ENCODE measurements at places on chromosomes 6 and 20.

DNA sequence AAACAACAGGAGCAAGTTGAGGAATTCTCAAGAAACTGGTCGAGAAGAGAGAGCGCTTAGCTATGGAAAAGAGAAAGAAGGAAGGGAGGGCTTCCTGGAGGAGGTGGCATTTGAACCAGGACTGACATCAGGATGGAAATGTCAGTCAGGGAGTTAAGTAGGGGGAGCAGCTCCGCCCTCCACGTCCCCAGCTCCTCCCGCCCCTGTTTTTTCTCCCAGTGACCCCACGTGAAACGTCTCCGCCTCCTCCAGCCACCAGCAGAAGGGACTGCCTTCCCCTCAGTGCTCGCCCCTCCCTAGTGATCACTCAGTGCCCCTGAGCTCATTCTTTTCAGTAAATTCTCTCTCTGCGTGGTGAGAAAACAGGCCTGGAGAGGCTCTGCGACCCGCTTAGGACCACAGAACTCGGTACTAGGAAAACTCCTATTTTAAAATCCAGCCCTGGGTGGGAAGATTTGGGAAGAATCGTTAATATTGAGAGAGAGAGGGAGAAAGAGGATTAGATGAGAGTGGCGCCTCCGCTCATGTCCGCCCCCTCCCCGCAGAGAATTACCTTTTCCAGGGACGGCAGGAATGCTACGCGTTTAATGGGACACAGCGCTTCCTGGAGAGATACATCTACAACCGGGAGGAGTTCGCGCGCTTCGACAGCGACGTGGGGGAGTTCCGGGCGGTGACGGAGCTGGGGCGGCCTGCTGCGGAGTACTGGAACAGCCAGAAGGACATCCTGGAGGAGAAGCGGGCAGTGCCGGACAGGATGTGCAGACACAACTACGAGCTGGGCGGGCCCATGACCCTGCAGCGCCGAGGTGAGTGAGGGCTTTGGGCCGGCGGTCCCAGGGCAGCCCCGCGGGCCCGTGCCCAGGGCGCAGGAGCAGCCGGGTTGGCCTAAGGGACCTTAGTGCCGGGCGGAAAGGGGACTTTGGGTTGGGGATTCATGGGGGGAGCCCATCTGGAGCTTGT lies 4.6 kb downstream of the HLA-DPB1 start:
- peak; percentile 35 for DNase-seq
- H3K36me3 ChIP-seq, result peaks cover 7% of the 10 kb centered on the region
- H3K27ac ChIP-seq, result peak overlapping the region; percentile 75
- H3K4me3 ChIP-seq, result peak overlapping the region; percentile 76
- peaks cover 14% of the 10 kb centered on the region for H3K4me1 ChIP-seq

- no peak for DNase-seq
- H3K27ac ChIP-seq, result no peak overlapping the region
- H3K27me3 ChIP-seq, result no peaks in the 10 kb centered on the region
- peaks cover 12% of the 10 kb centered on the region for H3K36me3 ChIP-seq
These were observed 28.9 kb downstream of the PREP start for GRCh38 chr6:105374010-105374420.

DNA sequence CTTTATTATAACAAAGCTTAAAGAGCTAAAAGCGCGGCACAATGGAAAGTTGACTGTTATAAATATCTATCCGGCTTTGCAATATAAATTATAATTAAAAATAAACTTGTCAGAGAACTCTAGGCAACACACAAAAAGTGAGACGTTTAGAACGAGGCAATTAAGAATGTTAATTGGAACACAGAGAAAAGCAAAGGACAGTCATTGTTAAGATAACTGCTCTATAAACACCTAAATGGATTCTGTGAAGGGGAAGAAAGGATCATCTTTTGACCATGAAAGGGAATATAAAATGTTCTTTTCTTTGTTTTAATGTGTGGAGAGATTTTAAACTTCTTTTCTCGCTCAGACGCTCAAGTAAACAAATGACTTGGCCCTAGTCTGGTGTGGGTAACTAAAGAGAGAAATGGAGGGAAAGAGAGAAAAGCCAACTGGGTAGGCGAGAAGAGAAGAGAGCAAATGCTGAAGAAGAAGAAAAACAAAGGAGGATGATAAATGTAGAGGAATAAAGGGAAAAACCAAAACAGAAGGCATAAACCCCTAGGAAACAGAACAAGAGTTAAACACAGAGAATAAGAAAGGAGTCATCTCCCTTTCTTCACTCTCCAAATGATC lies 9.3 kb upstream of the SALL4 start:
- H3K36me3 ChIP-seq, result no peaks in the 10 kb centered on the region
- no peaks in the 10 kb centered on the region for H3K4me1 ChIP-seq
- no peak overlapping the region for H3K27ac ChIP-seq
- H3K4me3 ChIP-seq, result no peak overlapping the region
- DNase-seq, result no peak

DNA sequence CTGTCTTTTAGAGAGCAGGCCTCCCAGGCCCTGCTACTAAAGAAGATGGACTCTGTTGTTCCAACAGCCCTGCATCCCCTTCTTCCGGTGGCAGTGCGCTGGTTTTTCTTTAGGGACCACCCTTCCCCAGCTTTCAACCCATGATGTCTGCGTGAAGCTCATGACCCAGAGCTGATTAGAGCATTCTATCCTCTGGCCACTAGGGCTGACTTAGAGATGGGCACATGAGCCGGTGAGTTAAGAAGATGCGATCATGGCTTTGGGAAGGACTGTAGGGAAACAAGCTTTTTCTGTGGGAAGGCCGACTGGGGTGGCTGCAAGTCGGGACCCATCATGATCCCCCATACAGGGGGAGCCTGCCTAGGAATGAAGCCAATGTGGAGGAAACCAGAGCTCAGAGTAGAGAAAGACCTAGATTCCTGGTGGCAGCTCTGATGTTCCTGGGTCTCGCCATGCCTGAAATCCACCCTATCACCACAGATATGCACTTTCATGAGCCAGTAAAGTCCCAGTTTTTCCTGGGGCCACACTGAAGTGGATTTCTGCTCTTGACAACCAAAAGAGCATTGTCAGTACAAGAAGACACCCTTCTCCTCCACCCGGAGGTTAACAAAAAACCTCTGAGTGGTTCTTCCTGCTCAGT lies 29.1 kb upstream of the STX16 start:
- DNase-seq, result no peak
- no peak overlapping the region for H3K27ac ChIP-seq
- H3K4me3 ChIP-seq, result no peak overlapping the region
- H3K36me3 ChIP-seq, result no peaks in the 10 kb centered on the region

DNA sequence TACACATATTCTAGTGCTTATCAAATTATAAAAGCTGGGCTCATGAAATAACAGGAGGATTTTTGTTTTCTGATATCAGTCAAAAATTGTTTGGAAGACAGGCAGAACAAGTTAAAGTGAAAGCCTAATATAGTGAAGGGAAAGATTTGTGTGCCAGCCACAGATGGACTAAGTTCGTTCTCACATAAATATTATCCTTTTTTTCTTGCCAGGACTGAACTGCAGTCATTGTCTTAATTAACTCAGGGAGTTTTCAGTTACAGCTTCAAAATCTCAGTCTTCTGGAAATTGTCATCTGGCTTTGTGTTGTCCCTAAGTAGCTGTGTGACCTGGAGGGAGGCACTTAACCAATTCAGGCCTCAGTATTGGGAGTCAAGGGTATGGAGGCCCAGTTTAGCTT lies 40.7 kb downstream of the PLCB4 start:
- no peaks in the 10 kb centered on the region for H3K27me3 ChIP-seq
- no peaks in the 10 kb centered on the region for H3K36me3 ChIP-seq
- H3K4me3 ChIP-seq, result no peak overlapping the region
- no peak for DNase-seq
- H3K27ac ChIP-seq, result no peak overlapping the region

DNA sequence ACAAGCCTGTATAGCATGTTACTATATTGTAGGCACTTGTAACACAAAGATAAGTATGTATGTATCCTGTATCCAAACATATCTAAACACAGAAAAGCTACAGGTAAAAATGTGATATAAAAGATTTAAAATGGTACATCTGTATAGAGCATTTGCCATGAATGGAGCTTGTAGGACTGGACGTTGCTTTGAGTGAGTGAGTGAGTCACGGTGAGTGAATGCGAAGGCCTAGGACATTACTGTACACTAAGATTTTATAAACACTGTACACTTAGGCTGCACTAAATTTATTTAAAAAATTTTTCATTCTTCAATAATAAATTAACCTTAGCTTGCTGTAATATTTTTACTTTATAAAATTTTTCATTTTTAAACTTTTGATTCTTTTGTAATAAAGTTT lies 136.9 kb downstream of the NKAIN2 start:
- DNase-seq, result no peak
- H3K36me3 ChIP-seq, result no peaks in the 10 kb centered on the region
- H3K27me3 ChIP-seq, result no peaks in the 10 kb centered on the region
- no peak overlapping the region for H3K27ac ChIP-seq

DNA sequence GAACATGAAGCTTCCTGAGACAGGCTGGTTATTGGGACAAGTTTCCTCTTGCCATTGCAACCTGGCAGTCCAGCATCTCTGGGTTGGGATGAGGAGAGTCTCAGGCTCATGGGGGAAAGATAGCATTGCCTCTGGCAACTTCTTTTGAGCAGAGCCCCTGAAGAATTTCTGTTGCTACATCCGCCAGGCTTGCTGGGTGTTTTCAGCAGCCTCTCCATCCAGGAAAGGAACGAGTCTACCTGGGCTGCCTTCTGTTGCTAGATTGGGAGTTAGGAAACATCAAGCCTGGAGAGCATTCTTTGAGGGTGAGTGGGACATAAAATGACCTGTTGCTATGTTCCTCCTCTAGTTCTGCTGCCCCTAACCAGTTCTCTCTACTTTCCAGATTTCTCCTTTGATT lies 313.5 kb downstream of the RFPL4B start:
- H3K27me3 ChIP-seq, result no peaks in the 10 kb centered on the region
- no peak overlapping the region for H3K4me3 ChIP-seq
- H3K4me1 ChIP-seq, result no peaks in the 10 kb centered on the region
- no peaks in the 10 kb centered on the region for H3K36me3 ChIP-seq
- no peak overlapping the region for H3K27ac ChIP-seq

GRCh38 chr20:17822540-17823408 lies 123.0 kb downstream of the BANF2 start:
- H3K4me1 ChIP-seq, result no peaks in the 10 kb centered on the region
- H3K27me3 ChIP-seq, result no peaks in the 10 kb centered on the region
- H3K27ac ChIP-seq, result no peak overlapping the region
- no peaks in the 10 kb centered on the region for H3K36me3 ChIP-seq
- DNase-seq, result no peak
- no peak overlapping the region for H3K4me3 ChIP-seq

DNA sequence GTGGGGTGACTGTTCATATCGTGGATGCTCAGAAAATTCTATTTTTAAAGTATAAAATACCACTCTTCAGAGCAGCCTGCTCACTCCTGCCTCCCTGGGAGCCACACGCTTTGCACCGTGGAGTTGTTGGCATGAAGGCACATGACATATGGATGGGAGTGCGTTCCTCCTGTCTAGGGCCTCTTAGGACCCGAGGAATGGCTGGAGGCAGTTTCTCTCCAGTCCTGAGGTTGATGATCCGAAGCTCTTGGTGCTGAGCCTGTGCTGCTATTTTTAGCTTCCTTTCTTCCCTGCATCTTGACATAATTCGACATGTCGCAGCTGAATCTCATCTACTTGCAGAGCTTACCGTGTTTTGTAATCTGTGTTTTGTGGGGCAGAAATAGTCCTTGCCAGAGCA lies 73.9 kb downstream of the PHACTR3 start:
- DNase-seq, result no peak
- no peaks in the 10 kb centered on the region for H3K36me3 ChIP-seq
- no peaks in the 10 kb centered on the region for H3K4me1 ChIP-seq
- no peak overlapping the region for H3K4me3 ChIP-seq
- no peak overlapping the region for H3K27ac ChIP-seq
- no peaks in the 10 kb centered on the region for H3K27me3 ChIP-seq

GRCh38 chr20:45626540-45626939 lies 3.0 kb upstream of the WFDC10A start:
- DNase-seq, result no peak
- H3K4me1 ChIP-seq, result no peaks in the 10 kb centered on the region
- no peaks in the 10 kb centered on the region for H3K36me3 ChIP-seq

DNA sequence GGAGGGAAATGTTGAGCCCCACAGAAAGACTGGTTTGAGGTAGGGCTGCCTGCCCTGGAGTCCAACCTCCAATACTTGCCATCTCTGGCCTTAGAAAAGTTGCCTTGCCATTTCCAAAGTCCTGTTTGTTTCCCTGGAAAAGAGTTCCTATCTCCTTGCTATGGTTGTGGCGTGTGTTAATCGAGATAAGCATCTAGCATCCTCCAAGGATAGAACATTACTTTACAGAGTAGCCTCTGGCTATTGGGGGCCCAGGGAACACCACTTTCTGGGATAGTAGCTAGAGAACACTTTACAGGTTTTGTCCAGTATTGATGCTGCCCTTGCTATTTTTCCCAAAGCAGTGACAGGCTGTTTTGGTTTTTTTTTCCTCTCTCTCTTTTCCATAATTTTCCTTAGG lies 57.4 kb upstream of the SASH1 start:
- no peak overlapping the region for H3K27ac ChIP-seq
- no peaks in the 10 kb centered on the region for H3K4me1 ChIP-seq
- H3K4me3 ChIP-seq, result no peak overlapping the region
- no peak for DNase-seq

DNA sequence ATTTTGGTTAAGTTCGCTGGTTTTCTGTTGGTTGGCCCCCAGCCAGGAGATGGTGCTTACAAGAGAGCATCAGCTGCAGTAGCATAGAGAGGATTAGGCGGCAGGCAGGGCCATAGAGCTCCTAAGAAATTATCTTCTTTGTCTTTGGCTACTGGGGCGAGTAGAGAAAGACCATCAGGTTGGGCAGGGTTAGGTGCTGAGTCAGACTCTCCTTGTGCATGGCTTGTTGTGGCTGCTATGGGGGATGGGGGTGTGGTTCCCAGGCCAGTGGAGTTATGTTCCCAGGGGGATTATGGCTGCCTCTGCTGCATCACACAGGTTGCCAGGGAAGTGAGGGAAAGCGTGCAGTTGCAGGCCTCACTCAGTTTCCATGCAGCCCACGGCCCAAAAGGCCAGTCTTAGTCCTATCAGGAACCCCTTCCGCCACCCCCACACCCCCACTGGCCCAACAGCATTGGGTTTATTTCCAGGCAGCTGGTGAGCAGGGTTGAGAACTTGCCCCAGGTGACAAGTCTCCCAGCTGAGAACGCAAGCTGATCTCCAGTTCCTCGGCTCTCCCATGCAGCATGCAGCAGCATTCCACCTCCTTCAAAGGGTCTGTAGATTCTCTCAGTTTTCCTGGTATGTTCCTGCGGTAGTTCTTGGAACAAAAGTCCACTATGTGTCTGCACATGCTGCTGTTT lies 243.7 kb downstream of the UTRN start:
- no peaks in the 10 kb centered on the region for H3K27me3 ChIP-seq
- no peak overlapping the region for H3K4me3 ChIP-seq
- H3K36me3 ChIP-seq, result peaks cover 12% of the 10 kb centered on the region
- H3K4me1 ChIP-seq, result no peaks in the 10 kb centered on the region
- no peak overlapping the region for H3K27ac ChIP-seq

DNA sequence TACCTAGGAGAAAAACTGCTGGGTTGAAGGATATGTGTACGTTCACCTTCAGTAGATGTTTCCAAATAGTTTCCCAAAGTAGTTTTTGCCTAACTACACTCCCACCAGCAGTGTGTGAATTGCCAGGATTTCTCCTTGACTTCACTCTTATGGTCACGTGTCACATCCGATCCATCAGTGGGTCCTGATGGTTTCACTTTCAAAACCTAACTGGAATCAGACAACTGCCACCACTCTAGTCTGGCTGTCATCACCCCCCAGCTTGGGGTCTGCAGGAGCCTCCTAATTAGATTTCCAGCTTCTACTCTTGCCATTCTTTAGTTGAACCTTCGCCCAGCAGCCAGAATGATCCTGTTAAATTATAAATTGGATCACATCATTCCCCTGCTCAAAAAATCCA lies 8.5 kb upstream of the SLC12A5 start:
- H3K27me3 ChIP-seq, result no peaks in the 10 kb centered on the region
- no peak for DNase-seq
- H3K36me3 ChIP-seq, result no peaks in the 10 kb centered on the region
- H3K27ac ChIP-seq, result no peak overlapping the region
- peaks cover 15% of the 10 kb centered on the region for H3K4me1 ChIP-seq
